Activated CD4-positive, CD25-positive, alpha-beta regulatory T cell (primary cell): ENCODE measurements at places on chromosomes 6 and 20.

DNA sequence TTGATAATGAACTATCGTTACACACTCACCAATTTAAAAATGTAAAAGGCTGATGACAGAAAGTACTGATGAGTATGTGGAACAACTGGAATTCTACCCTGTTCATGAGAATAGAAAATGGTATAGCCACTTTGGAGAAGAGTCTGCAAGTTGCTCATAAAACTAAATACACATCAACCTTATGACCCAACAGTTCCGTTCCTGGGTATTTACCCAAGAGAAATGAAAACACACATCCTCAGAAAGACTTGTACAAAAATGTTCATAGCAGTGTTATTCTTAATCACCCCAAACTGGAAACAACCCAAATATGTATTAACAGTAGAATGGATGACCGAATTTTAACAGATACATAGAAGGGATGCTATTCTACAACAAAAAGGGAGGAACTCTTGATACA, 145.7 kb upstream of the LRFN2 start:
- DNase-seq, result no peak

GRCh38 chr6:15770347-15771143, 107.7 kb upstream of the DTNBP1 start:
- no peak for DNase-seq

DNA sequence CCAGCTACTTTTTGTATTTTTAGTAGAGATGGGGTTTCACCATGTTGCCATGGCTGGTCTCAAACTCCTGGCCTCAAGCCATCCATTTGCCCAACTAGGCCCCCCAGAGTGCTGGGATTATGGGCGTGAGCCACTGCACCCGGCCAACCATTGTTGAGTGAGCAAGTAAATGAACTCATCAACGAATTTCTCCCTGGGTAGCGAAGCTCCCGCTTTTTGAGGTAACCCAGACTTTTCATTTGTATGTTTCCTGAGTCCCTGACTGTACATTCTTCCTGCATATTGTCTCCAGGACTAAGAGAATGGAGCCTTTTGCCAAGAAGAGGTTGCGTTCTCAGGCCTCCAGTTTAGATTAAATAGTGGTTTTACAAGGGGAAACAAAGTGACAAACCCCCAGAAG, 36.4 kb downstream of the RIPOR3 start:
- DNase-seq, result no peak

- no peak for DNase-seq
Observed at GRCh38 chr6:144285548-144285797, 338 bp downstream of the UTRN start.

- DNase-seq, result no peak
Observed at GRCh38 chr6:26335631-26336323, 29.2 kb upstream of the BTN3A2 start.

DNA sequence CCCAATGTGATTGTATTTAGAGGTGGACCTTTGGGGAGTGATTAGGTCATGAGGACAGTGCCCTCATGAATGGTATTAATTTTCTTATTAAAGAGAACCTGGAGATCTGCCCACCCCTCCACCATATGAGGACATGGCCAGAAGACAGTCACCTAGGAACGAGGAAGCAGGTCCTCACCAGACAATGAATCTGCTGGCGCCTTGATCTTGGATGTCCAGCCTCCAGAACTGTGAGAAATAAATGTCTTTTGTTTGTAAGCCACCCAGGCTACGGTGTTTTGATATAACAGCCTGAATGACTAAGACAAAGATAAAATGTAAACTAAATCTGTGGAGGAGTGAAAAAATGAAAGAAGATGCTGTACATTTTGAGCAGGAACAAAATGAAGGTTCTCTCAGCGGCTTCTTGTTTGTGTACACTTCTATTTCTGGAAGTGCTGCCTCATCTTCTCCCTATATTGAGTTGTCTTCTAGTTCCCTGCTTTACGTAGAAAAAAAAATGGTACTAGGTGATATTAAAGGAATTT, 1.5 kb upstream of the IPCEF1 start:
- DNase-seq, result no peak

DNA sequence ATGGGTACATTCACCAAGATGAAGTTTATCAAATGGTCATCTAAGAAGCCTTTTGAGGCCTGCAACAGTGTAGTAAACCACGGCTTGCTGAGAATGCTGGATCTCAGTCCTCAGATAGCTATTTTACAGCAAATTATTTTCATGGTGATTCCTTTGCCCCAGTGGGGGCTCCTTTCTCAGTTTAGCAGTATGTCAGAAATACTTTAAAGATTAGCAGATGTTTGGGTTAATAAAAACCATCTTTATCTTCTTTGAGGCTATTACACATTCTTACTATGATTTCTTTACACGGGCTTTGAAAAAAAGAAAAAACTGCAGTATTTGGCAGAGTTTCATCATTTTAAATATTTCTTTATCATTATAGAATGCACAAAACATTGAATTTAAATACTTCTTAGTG, 10.7 kb downstream of the MYLIP start:
- no peak for DNase-seq

DNA sequence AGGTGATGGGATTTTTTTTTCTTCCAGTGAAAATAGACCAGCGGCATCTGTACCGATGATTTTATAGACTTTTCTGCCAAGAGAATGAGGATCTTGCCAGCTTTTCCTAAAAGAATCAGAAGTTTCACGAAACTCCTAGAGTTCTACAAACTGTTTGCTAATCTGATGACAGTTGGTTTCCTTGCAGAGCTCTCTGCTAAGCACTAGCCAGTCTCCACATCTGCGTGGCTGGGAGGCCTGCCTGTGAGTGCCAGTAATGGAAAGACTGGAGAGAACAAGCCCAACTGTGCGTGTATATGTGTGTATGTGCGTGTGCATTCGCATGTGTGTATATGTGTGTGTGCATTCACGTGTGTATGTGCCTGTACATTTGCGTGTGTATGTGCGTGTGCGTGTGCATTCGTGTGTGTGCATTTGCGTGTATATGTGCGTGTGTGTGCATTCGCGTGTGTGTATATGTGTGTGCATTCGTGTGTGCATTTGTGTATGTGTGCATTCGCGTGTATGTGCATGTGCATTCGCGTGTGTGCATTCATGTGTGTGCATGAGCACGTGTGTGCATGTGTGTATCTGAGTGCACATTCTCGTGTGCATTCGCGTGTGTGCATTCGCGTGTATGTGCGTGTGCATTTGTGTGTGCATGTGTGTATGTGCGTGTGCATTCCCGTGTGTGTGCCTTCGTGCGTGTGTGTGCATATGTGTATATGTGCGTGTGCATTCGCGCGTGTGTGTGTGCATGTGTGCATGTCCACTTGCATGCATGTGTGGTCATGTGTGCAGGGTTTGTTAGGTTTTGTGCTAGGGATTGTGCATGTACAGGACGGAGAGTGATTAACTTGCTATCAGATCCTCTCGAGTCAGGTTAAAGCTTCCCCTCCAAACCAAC, 379.4 kb downstream of the TAF4 start:
- DNase-seq, result no peak

- DNase-seq, result no peak
Observed at GRCh38 chr6:15575357-15576033, 87.3 kb downstream of the DTNBP1 start.

- DNase-seq, result no peak
Observed at GRCh38 chr20:50153153-50153499, 397 bp downstream of the PEDS1 start.

DNA sequence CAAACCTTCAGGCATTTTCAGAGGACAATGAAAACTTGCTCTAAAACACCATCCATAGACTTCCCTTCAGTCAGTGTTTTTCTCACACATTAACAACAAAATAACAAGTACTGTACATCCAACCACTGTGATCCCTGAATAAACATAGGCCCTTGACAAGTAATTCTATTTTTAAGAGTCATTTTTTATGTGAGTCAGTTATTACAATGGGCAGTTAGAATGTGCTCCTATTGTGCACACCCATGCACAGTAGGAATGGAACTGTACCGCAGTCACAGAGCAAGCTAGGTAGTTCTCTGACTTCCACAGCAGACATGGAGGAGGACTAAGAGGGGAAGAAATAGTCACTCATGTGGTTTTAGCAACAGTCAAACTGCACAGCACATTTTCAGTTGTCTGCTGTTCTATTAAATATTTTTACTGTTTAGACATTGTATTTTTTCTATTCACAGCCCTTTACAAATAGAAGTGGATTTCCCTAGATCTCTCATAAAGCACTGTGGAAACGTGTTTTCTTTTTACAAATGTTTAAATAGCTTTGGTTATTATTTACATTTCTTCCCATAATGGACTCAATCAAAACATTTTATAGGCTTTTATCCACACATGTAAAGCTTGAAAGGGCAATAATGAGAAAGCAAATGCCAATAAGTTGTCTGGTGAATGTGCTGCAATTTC, 100.4 kb downstream of the JAG1 start:
- no peak for DNase-seq

GRCh38 chr6:164252948-164253347, 838.4 kb downstream of the QKI start:
- no peak for DNase-seq

- DNase-seq, result no peak
Observed at GRCh38 chr6:95574811-95575210, 2.5 kb upstream of the MANEA start.

DNA sequence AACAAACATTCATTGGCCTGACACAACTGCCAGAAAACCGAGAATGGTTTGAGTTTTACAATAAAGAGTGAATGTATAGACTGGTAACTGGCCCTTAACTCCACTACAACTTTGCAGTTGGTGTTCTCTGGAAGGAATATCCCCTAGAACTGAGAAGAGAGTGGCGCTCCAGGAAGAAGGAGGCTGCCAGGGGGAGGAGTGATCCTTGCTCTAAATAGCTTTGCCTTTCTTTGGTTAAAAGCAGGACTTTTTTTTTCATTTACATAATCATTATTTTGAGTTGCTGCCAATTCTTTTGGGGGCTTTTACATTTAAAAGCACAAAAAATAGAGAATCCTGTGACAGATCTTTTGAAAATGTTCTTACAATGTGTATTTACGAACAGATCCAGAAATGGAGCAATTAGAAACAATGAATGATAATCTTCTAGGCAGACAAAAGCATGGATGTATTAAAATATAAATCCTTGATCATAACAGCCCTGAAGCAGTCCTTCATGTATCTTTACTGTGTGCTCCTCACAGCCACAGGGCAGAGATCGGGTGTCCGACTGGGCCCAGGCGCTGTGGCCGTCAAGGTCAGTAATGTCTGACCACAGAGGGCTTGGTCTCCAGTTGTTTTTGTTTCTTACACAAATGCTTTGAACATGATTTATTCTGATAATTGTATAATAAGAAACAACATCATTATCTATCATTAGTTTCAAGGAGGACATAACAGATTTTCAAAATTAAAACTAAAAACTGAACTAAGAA, 612.2 kb downstream of the HDGFL1 start:
- no peak for DNase-seq

DNA sequence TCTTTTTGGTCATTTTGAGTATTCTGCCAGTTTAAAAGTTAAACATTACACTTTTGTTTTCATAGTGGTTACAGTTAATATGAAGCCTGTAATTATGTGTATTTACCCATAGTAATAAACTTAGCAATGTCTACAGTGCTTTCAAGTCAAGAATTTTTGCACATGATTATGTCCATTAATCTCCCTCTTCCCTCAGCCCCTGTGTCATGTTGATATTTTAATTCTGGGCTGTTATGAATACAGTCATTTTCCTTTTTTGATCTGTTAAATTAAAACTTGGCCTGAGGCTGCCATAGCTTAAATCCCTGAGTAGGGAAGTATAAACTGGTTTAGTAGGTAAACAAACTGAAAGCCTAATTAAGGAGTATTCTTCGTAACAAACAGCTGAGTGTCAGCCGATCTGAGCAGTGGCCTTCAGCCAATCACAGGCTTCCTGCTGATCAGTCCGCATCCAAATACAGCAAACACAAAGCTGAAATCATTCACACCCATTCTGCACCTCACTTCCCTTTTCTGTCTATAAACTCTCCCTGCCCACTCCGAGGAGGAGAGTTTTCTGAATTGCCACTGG, 9.5 kb upstream of the SFT2D1 start:
- no peak for DNase-seq

- no peak for DNase-seq
Observed at GRCh38 chr6:38234141-38234540, 405.6 kb downstream of the BTBD9 start.

GRCh38 chr6:15947436-15947835, 181.4 kb upstream of the MYLIP start:
- no peak for DNase-seq

GRCh38 chr20:32271620-32272019, 5.8 kb upstream of the KIF3B start:
- no peak for DNase-seq

DNA sequence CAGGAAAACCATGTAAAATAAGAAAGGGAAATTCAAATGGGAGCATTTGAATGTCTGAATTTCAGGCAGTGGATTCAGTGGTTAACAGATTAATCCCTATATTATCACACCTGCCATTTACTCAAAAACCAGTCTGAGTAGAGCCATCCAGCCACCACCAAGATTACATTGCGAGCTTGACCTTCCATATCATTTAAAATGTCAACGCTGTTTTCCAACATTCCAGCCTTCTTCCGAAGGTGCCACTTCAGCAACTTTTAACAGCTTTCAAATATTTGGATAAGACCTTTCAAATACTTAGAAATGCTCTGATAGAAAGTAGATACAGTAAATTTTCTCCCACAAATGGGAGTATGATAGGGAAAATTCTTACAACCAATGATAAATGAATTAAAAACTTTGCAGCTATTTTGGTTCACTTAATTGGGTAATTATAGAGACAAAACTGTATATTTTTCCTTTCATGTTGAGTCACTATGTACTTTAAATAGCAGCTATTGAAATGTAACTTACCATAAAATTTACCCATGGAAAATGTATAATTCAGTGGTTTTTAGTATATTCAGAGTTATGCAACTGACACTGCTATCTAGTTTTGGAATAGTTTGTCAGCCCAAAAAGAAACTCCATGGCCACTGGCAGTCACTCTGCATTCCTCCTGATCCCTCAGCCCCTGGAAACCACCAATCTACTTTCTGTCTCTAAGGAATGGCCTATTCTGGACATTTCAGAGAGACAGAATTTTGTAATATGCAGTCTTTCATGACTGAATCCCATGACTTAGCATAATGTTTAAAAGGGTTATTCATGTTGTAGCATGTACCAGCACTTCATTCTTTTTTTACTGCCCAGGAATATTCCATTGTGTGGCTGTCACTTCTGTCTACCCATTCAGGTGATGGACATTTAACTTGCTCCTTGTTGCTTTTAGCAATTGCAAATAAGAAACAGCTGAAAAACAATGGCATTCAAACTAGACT, 21.5 kb downstream of the EZR start:
- no peak for DNase-seq
